Calu3 (cell line): ENCODE measurements at places on chromosomes 5 and 9.

DNA sequence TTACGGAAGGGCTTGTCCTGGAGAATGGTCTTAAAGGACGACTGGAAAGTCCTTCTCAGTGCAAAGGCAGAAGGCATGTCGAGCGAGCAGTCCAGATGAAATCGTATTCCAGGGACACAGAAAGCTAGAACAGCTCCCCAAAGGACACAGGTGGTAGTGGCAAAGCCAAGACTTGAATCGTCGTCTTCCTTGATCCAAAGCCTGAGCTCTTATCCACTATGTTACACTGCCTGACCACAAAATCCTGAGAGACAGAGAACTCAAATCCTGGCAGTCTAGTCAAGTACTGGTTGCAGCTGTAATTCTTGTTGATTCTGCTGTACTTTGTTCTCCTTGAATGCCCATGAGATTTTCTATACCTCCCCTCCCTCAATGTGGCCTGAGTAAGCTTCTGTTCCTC, 198.7 kb downstream of the TARS1 start:
- no peak for DNase-seq

DNA sequence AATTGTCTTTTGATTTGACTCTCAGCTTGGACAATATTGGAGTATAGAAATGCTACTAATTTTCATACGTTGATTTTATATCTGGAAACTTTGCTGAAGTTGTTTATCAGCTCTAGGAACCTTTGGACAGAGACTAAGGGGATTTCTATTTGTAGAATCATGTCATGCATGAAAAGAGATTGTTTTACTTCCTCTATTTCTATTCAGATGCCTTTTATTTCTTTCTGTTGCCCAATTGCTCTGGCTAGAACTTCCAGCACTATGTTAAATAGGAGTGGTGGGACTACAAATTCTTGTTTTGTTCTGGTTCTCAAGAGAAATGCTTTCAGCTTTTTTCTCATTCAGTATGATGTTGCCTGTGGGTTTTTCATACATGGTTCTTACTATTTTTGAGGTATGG, 112.8 kb upstream of the CDH12 start:
- DNase-seq, result no peak

DNA sequence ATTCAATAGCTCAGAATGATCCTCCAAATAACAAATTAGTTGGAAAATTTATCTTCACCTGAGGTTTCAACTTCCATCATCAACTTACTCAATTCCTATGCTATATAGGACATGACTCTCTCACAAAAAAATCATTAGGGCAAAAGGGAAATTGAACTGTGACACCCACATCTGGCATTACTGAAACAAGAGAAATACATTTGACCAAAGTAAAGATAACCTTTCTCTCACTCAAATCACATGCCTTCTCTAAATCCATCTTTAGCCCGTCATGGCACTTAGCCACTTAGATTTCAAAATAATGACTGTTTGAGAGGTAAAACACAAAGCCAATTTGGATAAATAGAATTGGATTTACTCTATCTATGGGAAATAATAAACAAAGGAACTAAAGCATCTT, 126.4 kb downstream of the ADAMTS6 start:
- no peak for DNase-seq

GRCh38 chr5:172953776-172954675, 5.2 kb upstream of the RPL26L1 start:
- DNase-seq, result no peak

- DNase-seq, result no peak
These were observed 65.1 kb upstream of the PHYKPL start for GRCh38 chr5:178297751-178298150.

GRCh38 chr5:102866237-102866600, 111.1 kb downstream of the PAM start:
- no peak for DNase-seq

DNA sequence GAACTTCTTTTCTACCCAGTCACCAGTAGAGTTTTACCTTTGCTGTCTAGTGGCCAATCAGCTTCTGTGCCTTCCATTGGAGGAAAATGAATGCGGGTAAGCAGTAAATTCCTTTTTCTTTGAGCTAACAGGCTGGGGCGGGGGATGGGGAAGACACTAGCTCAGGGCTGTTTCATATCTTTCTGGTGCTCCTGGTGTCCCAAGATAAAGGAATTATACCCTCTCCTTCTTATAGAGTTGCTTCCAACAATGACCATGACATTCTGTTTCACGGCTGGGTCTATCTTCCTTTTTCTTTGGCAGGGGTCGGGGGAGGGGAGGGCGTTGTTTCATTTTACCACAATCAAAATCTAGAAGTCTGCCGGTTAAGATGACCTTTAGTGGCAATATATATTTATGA, 51.2 kb upstream of the RPS23 start:
- DNase-seq, result no peak

- DNase-seq, result no peak
These were observed 168.4 kb downstream of the CCDC192 start for GRCh38 chr5:127871503-127872153.

GRCh38 chr9:131869348-131869747, 129.5 kb upstream of the RAPGEF1 start:
- DNase-seq, result no peak

- DNase-seq, result no peak
These were observed 403.4 kb downstream of the MAN2A1 start for GRCh38 chr5:110092955-110093785.

- DNase-seq, result no peak
These were observed 353.6 kb downstream of the KDM4C start for GRCh38 chr9:7111413-7111812.

DNA sequence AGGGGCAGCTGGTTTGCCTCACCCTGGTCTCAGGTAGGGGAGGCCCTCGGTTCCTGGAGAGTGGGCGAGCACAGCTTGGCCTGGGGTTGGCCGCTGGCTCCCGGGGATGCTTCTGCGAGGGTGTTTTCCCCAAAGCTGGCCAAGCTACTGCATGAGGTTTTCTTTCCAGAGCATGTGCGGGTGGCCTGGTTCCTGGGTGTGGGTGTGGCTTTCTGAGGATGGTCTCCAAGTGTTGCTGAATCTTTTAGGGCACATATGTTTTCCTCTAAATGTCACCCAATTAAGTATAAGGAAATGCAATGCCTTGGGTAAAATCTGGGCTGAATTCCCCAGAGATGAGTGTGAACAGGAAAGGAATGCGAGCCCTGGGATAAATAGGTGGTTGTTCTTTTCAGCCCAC, 115.8 kb upstream of the ICE1 start:
- no peak for DNase-seq

- no peak for DNase-seq
These were observed 109.1 kb downstream of the CDH10 start for GRCh38 chr5:24535646-24536045.

- no peak for DNase-seq
These were observed 61.2 kb downstream of the VAV2 start for GRCh38 chr9:133930682-133931485.

GRCh38 chr9:80218328-80218727, 646.6 kb downstream of the TLE4 start:
- no peak for DNase-seq

GRCh38 chr5:66356011-66356565, 212.0 kb downstream of the SREK1 start:
- no peak for DNase-seq

DNA sequence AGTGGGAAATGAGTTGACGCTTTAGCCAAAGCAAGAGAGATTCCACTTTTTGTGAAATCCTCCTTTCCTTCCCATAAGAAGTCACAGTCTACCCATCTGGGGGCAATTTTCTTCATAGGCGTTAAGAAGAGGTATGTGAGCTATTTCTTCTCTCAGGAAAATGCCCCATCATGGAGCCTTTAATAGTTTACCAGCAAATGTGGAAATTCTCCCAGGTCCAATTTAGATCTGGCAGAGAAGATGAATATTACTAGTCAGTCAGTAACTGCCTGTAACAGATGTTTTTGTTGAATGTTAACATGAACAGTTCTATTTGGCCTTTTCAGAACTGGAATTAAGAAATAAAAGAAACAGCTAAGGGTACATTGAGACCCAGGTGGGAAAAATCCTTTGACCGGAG, 156.4 kb upstream of the RFX3 start:
- DNase-seq, result no peak

DNA sequence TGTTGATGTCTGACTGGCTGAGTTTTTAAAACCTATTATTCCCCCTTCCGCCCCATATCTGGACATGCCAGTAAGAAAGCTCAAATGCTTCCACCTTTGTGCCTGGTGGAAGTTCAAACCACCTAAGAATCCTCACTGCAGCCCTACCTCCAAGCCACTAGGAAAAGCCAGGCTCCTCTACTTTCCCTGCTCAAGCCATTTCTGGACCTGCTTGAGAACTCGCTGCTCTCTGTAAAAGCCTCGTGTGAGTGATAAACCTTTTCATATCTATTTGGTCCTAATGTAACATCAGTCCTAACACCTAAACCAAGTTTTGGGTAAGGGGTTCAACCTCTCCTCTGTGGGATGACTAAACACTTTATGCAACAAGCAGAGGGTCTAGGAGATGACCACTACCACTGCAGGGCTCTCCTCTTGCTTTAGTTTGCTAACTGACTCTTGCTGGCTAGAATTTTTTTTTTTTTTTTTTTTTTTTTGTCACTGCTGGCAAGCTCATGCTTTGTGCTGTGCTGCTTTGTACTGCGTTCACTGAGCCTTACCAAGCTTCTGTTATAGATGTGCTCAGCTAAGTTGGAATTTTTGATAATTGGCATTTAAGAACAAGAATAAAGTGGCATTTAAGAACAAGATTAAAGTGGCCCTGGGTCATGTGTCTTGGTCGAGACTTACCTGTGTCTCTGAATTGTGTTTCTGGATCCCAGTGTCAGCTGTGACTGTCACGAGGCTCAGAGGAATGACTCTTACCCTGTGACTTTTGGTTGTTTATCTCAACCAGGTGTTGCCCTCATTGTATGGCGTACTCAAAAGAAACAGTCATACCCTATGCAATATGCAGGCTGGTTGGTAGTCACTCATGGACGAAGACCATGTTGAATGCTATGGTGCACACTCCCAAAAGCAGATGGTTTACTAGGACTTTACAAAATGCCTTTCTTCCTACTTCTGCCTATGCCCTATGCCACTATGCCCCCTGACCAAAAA, 19.5 kb downstream of the TRIM32 start:
- no peak for DNase-seq

DNA sequence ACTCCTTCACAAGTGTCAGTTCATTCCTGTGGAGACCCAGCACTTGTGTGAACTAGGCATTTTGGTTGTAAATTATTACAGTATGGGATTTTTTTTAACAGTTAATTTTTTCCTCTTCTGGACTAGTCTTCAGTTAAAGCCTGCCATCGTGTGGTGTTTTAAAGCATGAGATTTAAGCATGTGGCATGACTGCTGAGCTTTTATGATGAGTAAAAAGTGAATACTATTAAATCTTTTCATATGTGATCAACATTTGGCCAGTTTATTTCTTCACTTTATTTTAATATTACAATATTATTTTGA, 25.0 kb downstream of the LMNB1 start:
- no peak for DNase-seq

- DNase-seq, result peak; percentile 90
These were observed 5.2 kb downstream of the FGF1 start for GRCh38 chr5:142680605-142681259.
